ENCODE measurements at places on chromosomes 7 and 10.

DNA sequence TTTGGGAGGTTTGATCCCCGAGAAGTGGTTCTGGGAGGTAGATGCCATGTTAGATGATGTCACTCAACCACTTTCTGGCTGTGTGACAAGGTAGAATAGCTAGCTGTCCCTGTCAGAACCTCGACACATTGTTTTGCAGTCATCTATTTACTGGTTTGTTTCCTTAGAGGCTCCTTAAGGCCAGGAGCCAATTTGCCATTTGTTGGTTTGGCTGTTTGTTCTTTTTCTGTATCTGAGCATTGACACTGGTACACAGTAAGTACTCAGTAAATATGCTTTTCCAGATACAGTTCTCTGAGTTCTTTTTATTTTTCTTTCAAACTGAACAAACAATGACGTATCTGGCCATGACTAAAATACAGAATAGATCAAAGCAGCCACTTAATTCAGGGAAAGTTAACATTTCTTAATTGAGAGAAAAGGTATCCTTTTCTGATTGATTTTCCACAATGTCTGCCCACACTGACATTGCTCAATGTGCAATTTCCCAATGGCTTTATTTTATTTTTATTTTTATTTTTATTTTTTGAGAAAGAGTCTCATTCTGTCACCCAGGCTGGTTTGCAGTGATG lies 121.6 kb downstream of the SPAG6 start:
- no peak for DNase-seq

DNA sequence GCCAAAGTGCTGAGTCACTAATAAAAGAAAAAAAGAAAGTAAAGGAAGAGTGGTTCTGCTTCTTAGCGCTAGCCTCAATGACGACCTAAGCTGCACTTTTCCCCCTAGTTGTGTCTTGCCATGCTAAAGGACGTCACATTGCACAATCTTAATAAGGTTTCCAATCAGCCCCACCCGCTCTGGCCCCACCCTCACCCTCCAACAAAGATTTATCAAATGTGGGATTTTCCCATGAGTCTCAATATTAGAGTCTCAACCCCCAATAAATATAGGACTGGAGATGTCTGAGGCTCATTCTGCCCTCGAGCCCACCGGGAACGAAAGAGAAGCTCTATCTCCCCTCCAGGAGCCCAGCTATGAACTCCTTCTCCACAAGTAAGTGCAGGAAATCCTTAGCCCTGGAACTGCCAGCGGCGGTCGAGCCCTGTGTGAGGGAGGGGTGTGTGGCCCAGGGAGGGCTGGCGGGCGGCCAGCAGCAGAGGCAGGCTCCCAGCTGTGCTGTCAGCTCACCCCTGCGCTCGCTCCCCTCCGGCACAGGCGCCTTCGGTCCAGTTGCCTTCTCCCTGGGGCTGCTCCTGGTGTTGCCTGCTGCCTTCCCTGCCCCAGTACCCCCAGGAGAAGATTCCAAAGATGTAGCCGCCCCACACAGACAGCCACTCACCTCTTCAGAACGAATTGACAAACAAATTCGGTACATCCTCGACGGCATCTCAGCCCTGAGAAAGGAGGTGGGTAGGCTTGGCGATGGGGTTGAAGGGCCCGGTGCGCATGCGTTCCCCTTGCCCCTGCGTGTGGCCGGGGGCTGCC lies at the start of gene IL6:
Gene IL6, plus strand, starts transcription at position 294 of the 807 bp plus-strand sequence. Its CDS starts 63 bp downstream, at position 357.
- no peak for DNase-seq

- DNase-seq, result peak; percentile 30
Observed at GRCh38 chr7:50676740-50677637, 105.7 kb downstream of the GRB10 start.

DNA sequence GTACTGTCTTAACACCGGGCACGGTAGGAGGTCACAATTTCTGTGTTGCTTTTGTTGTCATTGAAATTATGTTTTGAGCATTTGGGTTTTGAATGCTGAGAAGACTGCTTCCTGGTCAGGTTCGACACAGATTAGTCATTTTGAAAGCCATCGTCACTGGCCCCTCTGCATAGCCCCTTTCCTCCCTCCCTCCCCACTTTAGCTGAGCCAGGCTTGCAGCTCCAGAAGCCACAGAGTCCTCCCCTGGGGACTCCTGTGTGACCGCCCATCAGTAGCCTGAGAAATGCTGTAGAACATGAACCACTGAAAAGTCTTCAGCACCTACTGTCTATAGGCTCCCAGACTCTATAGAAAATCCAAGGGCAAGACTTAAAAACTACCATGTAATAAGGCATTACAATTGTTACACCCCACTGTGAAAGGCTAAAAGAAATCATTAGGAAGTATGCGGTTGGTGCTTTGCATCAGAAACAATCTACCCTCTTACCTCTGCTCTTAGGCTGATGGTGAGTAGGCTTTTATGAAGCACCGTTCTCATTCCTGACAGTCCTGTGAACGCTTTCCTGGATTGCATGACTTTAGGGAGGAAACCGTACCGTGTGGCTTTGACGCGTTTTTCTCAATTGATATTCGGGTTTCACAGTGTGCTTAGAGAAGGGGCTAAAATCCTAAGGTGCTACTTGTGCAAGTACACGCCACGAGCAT lies 24.8 kb downstream of the JCAD start:
- no peak for DNase-seq

DNA sequence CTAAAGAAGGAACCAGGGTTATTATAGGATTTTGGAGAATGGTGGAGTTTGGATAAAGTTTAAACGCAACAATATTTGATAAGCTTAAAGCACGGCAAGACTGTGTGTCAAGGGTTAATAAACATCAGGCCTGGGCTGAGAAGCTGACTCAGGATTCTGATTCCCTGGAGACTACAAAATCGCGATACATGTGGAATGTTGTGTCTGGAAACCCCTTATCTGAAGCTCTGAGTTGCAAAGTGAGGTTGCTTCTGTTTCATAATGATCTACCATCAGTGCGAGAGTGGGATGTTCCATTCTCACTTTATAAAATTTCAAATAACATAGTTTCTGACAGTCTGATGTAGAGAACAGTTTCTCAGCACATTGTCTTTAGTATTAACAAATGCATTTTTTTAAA lies 7.8 kb downstream of the C1GALT1 start:
- DNase-seq, result no peak

- DNase-seq, result no peak
Observed at GRCh38 chr10:128099901-128100300, 26.3 kb downstream of the MKI67 start.

DNA sequence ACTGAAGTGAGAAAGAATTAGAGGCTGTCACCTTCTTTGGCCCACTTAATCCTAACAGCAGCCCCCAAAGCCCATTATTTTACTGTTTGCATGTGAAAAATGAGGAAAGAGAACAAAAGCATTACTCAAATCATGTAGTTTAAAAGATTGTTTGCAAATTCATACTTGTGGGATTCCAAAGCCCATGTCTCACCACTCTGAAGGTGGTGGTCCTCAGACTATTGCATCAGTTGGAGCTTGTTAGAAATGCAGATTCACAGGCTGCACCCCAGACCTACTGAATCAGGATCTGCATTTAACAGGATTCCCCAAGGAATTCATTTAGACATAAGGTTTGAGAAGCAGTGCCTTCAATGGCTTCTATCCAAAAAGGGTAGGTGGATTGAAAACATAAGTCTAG lies 93.7 kb upstream of the PDE1C start:
- DNase-seq, result no peak

DNA sequence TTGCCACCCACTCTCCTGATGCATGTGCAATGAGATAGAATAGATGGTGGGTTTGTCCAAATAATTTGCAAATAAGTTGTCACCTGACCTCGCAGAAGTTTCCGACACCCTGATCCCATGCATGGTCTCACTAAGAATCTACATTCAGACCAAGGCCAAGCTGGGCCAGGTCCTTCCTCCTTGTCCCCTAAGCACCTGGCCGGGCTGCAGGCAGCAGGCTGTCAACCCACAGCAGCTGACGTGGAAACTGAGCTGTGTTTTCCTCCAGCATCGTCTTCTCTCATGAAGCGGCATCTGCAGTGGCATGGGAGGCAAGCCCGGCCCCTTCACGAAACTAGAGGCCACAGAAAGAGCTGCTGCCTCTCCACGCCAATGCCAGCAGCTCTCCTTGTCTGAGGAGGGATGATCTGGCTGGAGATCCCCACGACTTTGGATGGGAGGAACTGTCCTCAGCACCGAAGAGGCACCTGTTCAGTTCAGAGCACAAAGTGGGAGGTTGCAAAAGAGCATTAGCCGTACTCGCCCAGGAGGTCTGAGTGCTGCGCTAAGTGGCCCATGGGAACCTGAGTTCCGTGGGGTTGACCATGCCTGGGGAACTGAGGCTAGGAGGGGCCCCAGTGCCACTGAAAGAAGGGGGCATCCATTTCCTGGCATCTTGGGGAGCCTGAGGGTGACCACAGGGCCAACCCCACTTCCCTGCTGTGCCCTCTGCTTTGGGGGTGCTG lies 110.5 kb upstream of the INSIG1 start:
- DNase-seq, result no peak

DNA sequence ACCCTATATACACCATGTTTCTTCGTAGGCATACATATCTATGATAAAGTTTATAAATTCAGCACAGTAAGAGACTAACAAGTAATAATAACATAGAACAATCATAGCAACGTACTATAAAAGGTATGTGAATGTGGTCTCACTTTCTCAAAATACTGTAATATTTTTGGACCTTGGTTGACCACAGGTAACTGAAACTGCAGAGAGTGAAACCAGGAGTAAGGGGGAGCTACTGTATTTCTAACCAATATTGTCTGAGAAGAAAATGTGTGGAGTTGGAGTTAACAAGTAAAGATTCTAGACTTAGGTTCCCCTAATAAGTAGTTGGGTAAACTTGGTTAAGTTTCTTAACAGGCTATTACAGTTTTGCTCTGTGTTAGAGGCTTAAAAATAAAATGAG lies 72.1 kb downstream of the GNAI1 start:
- no peak for DNase-seq

- no peak for DNase-seq
Observed at GRCh38 chr10:91076991-91077548, 143.4 kb upstream of the PCGF5 start.

GRCh38 chr10:102580230-102580629 lies 64.0 kb upstream of the TRIM8 start:
- DNase-seq, result no peak

DNA sequence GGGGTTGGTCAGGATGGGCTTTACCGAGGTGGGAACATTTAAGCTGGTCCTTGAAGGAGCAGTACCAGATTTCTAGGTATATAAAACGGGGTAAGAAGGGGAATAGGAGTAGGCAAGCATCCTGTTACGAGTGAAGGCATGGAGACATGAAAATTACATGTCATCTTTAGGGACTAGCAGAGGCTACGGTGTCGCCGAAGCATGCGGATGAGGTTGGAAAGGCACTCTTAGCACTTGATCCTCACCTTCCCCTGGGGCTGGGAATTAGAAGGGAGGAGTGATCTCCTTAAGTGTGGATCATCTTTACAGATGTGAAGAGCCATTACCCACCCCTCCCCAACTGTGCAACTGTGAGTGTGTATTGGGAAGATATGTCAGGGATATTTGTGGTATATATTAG lies 13.8 kb upstream of the ZRANB1 start:
- no peak for DNase-seq

DNA sequence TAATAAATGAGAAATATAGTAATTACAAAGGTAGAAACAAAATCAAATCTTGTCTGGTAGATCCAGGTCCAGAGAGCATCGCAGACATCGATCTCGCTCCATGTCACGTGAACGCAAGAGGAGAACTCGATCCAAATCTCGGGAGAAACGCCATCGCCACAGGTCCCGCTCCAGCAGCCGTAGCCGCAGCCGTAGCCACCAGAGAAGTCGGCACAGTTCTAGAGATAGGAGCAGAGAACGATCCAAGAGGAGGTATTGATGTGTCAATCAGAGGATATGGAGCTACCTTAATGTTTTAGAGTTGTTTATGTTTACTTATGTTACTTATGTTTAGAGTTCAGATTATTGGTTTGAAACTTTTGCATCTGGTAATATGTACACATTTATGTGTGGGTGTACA lies 57.8 kb downstream of the LUC7L2 start:
- no peak for DNase-seq
